ENCODE measurements at places on chromosomes 12 and 14.
A peak's percentile ranks its signal among the peaks of the same experiment; 100 is the strongest.

GRCh38 chr14:103198131-103199105, 75.2 kb downstream of the TNFAIP2 start:
- peak; percentile 86 for DNase-seq

- DNase-seq = peak; percentile 3
Observed at GRCh38 chr14:29710015-29710414, 217.6 kb downstream of the PRKD1 start.

GRCh38 chr12:25394025-25394424, 143.3 kb upstream of the KRAS start:
- no peak for DNase-seq

DNA sequence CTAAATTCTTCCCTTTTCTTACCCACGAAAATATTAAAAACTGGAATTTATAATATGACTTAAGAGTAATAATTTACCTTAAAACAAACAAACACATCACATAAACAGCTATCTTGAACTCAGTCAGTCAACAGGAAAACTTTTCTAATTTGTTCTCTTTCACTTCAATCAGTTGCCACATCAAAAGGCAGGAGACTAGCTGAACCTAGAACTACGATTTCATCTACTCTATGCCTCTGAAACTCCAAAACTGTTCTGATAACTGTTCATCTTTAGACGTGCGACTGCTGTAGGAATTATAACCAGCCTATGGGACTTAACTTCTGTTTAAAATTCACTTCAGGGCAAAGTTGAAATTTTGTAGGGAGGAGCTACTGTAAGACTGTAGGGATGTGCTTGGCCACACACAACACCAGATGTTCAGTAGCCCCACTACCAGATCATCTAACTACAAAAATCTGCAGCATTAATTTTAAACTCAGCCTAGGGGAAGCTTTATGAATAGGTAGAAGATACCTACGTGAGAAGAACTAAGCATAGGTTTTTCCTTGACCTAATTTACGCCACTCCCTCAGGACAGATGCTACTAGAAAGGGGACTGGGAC, 7.6 kb upstream of the RAD51AP1 start:
- DNase-seq = no peak

- DNase-seq = no peak
Observed at GRCh38 chr12:66065150-66065549, 65.4 kb downstream of the LLPH start.

- no peak for DNase-seq
Observed at GRCh38 chr12:113440336-113440735, 18.2 kb downstream of the SDSL start.

- no peak for DNase-seq
Observed at GRCh38 chr14:23492618-23493272, 23.2 kb downstream of the NGDN start.

DNA sequence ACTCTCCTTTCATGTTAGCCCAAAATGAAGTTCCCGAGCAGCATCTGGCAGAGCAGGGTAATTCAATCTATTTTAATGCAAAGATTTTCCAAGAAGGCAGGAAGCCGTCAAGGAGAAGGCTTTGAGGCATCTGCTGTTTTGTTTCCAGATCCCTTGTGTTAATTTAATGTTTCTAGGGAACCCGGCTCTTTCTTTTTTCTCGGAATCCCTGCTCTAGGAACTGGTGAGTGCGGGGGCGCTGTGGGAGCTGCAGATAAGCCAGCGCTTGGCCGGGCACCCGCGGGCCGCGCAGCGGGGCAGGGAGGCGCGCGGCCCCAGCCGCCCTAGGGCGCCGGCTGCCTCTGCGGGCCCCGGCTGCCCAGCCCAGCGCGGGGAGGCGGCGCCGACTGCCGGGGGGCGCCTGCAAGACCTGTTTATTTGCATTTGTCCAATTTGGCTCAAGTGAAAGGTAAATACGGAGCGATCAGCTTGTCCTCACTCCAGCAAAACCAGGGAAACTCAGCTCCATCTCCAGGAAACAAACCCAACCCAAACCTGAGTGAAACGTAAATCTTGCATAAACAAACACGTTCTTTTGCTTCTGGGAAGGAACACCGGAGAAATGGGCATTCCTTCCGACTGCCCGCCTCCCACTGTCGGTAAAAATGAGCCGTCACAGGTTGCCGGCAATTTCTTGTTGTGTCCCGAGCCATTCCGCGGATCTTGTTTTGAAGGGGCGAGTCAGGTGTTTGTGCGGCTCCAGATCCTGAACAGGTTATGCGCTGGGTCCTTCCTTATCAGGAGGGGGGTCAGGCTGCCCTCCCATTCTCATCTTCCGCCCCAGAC, 65.1 kb downstream of the CRADD start:
- peak; percentile 59 for DNase-seq

GRCh38 chr14:104019029-104019428, 66.5 kb upstream of the ASPG start:
- no peak for DNase-seq

GRCh38 chr14:79062226-79062625, 892.1 kb downstream of the NRXN3 start:
- DNase-seq = no peak

DNA sequence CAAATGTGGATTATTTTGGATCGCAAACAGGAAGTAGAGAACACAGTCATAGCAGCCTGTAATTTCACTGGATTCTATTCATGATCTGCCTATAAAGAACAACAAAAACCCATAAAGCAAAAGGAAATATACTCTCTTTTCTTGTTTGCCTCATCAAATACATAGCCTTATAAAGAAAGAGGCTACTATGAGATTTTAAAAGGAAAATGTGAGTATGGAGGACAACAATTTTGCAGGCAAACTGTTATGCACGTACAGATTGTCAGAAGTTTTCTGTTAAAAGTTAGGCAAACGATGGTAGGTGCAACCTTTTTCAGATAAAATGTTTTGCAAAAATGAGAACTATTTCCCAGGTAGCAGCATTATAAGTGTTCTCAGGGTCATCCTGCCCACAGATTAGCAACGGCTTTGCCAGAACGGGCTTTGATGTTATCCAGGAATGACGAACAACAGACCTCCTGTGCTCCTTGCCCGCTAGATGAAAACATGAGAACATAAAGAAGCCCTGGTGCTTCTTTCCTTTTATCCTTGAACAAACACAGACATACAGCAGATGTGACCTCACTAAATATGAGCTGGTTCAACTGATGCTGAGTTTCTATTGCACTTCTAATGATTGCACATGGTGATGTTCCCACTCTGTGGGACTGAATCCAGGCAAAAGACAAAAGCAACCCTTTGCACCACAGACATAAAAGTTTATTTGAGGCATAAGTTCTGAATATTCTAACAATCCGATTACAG, 88.1 kb downstream of the ITPR2 start:
- no peak for DNase-seq

DNA sequence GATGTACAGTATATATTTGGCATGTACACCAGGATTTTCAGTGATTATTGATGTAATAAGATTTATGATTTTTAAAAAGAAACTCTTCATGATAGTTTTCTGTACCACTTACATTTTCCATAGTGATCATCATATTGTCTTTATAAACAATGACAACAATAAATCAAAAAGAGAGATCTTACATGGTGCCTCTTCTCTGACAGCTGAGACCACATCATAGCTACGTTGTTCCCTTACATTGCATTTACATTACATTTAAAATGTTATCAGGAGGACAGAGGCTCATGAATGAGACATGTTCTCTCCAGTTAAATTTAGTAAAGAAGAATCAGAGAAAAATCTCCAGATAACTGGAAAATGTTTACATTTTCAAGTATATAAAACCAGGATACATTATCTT, 112.4 kb downstream of the PRKCH start:
- DNase-seq = no peak

GRCh38 chr12:24888813-24889212, 60.1 kb downstream of the BCAT1 start:
- DNase-seq = no peak

DNA sequence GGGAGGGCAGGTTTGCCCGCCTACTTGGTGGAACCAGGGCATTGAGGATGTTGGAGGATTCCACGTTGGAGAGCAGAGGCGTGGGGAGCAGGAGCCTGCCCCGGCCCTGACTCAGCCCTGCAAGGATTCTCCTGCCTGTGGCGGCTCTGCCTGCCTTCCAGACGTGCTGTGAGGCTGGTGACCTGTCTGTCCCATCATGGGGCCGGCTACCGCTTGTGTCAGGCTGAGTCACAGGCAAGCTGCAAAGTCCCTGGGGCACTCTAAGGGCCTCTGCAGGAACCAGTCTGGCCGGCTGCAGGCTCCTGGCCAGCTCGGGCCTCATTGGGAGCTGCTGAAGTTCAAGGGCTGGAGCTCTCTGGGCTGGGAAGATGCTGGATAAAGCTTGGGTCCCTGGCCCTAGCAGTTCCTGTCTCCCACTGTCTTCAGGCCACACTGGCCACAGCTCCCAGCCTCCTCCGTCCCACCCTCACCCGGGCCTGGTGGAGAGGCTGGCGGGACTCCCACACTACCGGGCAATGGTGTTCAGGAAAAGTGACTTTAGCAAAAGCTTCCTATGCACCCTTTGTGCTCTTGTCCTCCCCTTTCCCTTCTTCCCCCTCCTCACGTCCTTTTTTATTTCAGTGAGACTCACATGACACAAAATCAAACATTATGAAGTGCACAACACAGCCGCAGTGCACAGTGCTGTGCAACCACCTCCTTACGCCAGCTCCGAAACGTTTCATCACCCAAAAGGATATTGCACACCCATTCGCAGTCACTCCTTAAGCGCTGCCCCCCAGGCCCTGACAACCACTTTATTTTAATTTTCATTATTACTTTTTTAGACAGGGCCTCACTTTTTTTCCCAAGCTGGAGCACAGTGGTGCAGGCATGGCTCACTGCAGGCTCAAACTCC, 22.0 kb upstream of the ULK1 start:
- DNase-seq = no peak

- DNase-seq = no peak
Observed at GRCh38 chr12:55651299-55651683, 14.6 kb downstream of the OR10P1 start.

DNA sequence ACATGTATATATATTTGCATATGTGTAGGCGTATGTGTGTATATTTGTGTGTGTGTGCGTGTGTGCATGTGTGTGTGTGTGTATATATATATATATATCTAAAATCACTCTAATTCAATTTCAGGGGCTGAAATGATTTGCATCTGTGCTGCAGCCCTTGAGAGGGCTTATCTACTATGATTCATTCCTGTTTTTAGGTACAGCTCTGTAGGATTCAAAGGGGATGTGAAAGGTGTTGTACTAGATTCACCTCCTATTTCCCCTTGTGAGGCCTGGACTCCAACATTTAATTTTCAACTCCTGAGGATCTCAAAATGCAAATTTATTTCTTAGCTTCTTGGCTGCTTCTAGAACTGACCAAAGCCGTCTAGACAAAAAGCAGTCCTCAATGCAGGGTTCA, 11.1 kb downstream of the ERP27 start:
- DNase-seq = no peak

GRCh38 chr12:6070472-6071257, 53.8 kb downstream of the VWF start:
- no peak for DNase-seq

GRCh38 chr12:62128175-62128975, 131.8 kb upstream of the USP15 start:
- DNase-seq = no peak

GRCh38 chr12:131795064-131795463, 33.1 kb upstream of the MMP17 start:
- no peak for DNase-seq

DNA sequence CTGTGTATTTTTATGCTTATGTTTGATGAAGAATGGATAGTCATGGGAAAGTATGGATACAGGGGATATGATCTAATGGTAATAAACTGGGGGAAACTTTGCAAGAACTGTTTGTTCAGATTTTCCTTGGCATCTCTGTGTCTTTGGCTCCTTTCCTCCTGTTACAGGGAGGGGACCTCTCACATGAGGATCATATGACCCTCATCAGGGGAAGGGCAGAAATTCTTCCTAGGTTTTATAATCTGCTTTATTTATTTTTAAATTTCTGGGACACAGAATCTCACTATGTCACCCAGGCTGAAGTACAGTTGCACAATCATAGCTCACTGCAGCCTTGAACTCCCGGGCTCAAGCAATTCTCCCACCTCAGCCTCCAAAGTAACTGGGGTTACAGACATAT, 526.5 kb downstream of the CCER1 start:
- no peak for DNase-seq

DNA sequence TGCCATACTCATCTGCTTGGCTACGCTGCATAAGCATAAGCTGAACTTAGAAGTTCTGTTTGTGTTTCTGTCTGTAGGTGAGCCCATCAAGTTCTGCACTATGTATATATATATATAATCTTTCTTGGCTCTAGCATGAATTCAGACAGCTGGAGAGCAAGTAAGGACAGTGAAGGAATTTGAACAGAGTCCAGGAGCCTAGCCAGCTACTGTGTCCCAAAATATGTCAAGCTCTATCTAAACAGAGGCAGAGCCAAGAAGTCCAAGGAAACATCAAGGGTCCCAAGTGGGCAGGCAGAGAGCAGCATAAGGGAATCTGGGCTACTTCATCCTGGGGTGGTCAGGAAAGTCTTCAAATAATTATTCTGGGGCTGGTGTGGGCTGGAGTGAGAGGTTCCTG, 118.5 kb upstream of the NPAS3 start:
- DNase-seq = no peak

DNA sequence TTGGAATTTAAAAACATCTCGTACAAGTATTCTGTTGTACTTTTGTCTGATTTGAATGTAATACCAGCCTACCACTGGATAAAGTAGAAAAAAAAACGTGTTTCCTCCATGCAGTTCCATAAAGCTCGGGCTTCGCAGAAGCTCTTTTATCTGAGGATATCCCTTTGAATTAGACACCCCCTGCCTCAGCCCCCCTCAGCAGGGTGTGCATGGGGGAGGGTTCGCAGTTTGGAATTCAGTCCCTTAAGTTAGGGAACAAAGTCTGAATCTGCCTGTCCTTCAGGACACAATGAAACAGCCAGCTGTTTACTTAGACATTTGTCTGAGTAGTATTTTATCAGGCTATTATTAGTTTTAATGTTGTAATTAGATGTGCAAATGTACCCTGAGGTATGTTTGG, 234.0 kb upstream of the CAND1 start:
- no peak for DNase-seq

GRCh38 chr14:23646648-23647549, 10.7 kb downstream of the DHRS2 start:
- no peak for DNase-seq

DNA sequence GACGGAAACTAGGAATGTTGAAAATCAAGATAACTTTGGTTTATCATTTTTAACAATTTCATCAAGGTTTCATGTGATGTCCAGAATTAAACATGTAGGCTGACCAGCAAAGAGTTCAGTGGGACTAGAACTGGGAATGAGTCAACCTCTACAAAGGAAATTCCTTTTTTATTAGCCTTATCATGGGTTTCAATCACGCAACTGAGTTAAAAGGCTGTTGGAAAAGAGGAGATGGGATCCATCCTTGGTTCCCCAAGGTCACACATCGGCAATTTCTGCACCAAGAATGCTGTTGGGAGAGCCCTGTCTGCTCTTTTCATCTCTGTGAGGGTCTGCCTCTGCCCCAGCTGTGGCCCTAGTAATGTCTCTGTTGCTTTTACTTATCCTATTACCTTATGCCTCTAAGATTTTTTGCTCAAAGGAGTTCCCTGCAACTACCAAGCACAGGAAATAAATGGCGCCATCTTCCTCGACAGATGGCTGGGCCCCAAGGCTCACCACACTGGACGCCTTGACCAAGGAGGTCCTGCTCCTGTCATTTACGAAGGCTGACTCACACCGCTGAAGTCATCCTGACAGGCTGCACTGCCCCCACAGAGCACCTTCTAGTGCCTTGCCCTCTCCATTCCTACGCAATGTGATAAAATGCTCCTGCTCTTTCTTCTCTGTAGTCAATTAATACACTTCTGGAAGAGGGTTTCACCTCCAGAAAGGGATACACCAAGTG, 367.4 kb downstream of the GXYLT1 start:
- peak; percentile 19 for DNase-seq
